ENCODE measurements at places on chromosomes 2 and 18. TPM values are rescaled to one million over a fixed set of nuclear protein-coding genes. Genes with fewer than 3 reads are reported as not detected.

Gene NGEF
- total RNA-seq: 16.5 TPM

Gene FAM228A
- not detected for total RNA-seq

Gene ZBTB14
- 7.0 TPM for total RNA-seq

Gene LCT
- total RNA-seq: 0.03 TPM

Gene YES1
- total RNA-seq: 31.3 TPM

Gene HMSD
- total RNA-seq: not detected
